SW 1271 (cell line): ENCODE measurements at places on chromosomes 6 and 20.

DNA sequence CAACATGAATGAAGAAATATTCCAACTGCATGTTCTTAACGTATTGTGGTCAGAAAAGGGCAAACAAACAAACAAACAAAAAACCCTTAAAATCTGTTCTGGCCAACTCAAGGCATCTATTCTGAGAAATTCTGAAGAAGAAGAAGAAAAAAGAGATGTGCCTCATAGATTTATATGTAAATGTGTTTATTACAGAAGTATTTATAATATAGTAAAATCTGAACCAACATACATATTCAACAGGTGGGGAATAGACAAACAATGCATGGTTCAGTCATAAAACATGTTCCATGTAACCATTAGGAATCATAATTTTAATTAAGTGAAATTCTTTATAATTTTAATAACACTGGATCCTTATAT, 616 bp downstream of the BTN3A2 start:
- no peak for DNase-seq

- no peak for DNase-seq
Measured at GRCh38 chr6:1572892-1573291, 36.8 kb upstream of the FOXC1 start.

DNA sequence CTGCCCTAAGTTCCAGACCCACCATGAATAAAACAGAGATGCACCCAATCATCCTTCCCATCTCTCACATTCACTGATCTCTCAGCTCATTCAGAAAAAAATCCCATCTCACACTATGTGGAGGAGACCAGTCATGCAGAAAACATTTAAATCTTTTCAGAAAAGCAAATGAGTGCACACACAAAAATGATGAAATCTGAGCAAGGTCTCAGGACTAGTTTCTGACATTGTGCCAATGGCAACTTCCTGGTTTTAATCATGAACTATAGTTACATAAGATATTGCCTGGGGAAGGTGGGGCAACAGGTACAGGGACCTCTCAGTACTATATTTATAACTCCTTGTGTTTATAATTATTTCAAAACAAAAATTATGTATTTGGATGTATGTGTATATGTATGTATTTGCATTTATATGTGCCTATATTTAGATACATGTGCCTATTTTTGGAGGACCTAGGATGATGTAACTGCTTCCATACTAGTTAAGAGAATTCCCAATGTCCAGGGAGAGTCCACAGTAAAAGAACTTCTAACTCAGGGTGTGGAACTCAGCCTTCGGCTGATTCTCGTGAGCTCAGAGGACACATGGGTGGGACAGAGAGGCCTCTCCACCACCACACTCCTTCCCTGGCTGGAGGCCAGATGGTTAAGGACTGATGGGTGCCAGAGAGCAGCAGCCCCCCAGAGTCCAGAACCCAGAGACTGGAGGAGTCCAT, 71.7 kb upstream of the MAP3K4 start:
- no peak for DNase-seq

DNA sequence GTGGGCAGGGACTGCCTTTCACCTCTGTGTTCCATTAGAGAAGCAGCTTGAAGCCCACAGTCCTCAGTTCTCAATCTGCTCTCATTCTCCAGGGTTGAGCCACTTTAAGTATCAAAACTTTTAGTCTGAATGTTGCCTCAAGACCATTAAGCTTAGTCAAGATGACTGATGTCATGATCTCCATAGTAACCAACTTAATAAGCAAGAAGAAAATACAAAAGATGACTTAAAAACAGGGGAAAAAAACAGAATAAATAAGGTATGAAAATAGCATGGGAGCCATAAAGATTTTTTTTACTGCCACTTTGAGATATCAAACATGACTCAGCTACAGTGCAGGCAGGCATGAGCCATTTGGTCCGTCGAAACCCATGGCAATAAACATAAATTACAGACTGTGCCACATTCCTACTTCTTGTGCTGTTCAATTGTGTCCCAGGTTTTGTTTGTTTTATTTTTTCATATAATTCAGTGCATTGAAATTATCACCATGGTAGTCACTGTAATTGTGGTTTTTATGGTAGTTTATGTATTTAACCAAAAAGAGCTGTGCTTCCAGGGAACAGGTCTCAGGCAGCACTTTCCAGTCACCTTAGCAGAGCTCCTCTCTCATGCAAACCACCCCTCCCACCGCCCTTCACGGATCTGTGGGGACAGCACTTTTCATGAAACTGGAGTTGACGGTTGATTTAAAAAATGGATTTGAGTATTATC, 156.5 kb upstream of the INSM1 start:
- no peak for DNase-seq

DNA sequence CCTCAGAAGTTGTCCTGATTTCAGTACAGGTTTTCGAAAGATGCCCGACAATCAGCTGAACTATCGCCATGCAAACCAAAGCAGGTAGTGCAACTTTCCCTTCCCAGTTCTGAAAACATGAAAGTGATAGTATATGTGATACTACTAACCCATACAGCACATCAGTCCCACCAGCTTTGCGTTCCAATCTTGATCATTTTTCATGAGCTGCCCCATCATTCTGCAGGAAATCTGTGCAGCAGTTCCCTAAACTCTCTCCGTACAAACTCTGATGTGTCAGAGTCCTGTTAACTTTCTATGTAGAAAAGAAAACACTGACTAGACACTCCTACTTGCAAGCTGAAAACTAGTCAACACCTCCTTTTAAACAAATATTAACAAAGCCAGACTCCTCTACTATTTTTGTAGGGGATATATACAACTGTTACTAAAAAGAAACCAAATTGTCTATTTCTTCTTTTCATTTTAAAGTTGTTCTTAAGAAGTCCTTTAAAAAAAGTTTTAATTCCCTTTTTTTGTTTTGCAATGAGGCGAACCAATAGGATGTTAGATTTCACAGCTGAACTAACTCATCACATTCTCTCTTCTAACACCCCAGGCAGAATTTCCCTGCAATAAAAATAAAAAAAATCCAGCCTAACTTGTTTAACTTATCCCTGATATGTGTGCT, 99.6 kb upstream of the DST start:
- no peak for DNase-seq

DNA sequence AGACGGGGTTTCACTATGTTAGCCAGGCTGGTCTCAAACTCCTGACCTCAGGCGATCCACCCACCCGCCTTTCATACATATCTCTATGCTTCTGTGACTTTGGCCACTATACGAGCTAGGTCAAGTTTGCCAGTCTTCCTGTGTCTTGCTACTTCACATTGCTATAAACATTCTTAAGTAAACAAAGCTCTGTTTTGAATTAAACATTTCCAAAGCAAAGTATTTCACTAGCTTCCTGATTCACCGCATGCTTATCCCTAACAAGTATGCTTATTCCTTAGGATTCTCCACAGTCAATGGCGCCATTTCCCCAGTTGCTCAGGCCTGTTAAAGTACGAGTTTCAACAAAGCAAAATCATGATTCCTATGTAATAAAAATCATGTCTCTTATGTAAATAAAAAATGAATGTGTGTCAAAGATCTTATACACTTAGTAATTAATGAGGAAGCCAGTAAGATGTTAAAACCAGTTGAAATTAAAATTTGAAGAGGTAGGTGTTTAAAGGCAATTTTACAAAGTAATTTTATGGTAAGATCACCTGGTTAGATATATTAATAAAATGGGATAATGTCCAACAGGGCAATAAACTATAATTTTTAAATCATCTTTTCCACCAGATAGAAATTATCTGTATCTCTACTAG, 88.5 kb downstream of the PRKN start:
- DNase-seq, result no peak

DNA sequence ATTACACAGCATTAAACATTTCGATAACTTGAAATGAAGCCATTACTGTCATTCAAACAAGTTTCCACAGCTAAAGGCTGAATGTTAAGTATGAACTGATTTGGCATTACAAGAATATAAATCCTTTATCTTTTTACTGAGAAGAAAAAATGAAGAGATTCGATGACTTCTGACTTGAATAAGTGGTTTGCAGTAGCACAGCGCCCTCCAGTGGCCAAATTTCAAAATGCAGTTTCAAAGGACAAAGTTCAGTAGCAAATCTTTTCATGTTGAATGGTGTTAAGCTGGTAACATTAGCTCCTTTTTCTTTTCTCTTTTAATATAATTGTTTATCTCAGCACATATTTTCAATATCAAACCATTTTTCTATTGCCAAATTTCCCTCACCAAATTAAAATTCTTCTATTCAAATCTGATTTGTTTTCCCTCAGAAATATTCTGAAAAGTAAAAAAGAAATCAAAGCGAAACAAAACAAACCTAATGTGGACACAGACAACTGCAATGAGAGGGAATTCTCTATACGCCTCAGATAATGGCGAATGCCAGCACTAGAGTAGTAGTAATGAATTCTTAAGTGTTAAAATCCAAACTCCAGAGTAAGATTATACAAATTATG, 145.7 kb downstream of the BTBD9 start:
- peak; percentile 52 for DNase-seq

- peak; percentile 36 for DNase-seq
Measured at GRCh38 chr20:45987108-45987780, 15.2 kb upstream of the ZNF335 start.

DNA sequence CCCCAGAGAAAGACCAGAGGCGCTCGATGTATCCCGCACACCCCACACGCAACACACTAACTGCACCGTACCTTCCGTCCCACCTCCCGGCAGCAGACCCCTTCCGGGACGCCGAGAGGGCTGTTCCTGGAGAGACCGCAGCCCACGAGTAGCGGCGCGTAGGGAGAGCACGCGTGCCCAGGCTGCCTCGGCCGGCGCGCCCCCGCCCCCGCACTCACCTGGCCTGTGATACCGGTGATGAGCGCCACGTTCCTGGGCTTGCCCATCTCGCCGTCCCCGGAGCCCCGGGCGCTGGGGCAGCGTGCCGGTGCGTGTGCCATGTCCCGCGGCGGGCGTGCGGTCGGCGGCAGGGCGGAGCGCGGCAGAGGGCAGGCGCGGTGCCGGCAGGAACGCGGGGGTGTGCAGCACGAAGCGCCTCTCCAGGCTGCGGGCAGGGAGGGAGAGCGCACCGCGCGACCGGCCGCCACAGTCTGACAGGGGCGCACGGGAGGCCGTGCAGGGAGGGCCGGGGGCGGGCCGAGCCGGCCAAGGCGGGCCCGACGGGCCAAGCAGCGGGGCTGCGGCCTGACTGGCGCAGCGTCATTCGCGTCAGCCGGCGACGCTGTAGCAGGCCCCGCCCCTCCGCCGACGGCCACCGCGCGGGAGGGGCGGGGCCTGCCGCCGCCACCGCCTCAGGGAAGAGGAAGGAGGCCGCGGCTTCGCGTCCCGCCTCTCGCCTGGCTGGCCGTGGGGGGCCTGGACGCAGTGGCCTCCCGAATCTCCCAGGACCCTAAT, at the start of gene GMDS:
TSS of gene GMDS (minus strand) at position 503 of the 774 bp plus-strand sequence.
- peak; percentile 75 for DNase-seq

DNA sequence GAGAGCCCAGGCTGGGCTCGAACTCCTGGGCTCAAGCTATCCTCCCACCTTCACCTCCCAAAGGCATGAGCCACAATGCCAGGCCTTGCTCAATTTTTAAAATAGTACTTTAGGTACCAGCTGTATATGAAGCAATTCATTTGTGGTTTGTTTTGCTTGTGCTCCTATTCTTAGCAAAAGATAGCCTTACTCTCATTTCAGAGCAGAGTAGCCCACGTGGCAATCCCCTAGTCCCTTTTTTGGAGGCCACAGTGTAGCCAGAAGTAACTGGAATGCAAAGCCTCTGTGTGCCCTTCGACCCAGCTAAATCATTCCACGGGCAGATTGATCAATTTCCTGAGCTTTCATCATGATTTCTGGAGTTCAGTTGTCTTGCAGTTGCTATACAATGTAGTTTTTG, 372.2 kb downstream of the NRN1 start:
- no peak for DNase-seq

- DNase-seq, result no peak
Measured at GRCh38 chr6:12084681-12085080, 72.6 kb downstream of the HIVEP1 start.
